ENCODE measurements at places on chromosomes 16 and 17.

GRCh38 chr16:66503030-66503429, 46.9 kb downstream of the TK2 start:
- no peak for DNase-seq

GRCh38 chr17:49549311-49549605, 26.4 kb upstream of the NXPH3 start:
- no peak for DNase-seq

DNA sequence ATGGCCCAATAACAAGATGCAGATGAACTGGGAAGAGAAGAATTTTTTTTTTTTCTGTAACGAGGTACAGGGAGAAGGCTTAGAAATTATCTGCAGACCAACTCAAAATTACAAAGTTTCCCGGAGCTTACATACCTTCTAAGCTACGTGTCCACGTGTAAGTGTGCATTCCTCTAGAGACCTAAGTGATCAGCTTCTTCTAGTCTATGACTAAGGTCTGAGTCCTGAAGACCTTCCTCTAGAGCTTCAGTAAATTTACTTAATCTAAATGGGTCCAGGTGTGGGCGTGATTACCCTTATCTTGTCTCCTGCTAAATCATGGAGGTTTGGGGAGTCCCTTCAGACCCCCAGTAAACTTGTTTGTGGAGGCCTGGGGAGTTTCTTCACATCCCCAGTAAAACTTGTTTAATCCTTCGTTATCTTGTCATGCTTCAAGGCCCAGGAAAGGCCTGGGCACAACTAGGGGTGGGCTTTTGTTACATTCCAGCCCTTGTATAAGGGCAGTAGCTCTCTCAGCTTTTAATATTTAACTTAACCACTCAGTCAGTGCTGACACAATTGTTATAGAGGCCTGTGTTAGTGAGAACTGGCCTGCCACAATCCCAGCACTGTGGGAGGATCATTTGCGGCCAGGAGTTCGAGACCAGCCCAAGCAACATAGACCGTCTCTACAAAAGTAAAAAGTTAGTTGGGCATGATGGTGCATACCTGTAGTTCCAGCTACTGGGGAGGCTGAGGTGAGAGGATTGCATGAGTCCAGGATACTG, 342.3 kb downstream of the SNX29 start:
- DNase-seq = no peak

DNA sequence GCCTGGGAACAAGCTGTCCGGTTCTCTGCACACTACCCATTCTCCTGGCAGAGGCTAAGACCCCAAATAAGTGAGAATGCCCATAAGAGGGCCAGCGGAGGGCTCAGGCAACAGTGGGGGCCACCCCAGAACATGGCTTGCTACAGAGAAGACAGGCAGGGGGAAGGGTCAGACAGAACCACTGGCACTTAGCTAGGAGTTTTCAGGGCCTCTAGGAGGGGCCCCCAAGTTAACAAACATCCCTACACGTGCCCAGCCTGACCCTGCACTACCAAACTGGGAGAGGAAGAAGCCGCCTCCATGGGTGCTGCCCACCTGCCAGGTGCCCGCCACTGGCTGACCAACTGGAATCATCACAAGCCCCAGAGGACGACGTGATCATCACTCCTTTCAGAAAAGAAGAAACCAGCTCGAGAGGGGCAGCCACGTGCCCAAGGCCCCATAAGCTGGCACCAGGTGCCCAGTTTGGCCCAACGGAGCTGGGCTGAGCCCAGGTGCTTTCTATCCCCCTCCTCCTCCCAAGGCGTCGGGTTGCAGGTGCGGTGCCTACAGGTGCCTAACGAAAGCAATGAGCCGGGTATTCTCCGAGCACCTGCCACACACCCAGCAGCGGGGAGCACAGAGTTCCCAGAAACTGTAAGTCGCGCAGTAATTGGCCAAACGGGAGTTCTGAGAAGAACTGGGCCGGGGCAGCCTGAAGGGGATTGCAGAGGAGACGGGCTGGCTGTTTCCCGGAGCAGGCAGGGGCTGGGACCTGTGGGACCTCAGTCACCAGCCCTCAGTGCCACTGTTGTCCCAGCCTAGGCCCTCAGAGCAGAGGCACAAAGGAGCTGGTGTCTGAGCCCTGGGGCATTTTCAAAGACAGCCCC, 13.2 kb downstream of the RPH3AL start:
- DNase-seq = no peak

DNA sequence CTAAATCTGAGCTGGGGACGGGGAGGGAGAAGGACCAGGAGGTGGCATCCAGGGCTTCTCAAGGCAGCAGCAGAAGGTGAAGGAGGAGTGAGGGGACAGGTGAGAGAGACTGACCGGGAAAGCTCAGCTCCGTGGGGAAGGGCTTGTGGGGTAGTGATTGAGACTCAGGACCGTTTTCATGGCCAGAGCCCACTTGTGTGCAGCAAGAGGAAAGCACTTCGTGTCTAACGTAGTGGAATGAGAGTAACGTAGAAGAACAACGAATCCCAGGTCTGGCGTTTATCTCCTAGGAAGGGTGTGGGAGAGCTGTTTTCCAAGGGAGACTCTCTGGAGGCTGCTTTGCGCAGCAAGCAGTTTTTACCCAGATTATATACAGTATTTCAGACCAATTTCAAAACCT, 1.3 kb upstream of the CDH3 start:
- no peak for DNase-seq

DNA sequence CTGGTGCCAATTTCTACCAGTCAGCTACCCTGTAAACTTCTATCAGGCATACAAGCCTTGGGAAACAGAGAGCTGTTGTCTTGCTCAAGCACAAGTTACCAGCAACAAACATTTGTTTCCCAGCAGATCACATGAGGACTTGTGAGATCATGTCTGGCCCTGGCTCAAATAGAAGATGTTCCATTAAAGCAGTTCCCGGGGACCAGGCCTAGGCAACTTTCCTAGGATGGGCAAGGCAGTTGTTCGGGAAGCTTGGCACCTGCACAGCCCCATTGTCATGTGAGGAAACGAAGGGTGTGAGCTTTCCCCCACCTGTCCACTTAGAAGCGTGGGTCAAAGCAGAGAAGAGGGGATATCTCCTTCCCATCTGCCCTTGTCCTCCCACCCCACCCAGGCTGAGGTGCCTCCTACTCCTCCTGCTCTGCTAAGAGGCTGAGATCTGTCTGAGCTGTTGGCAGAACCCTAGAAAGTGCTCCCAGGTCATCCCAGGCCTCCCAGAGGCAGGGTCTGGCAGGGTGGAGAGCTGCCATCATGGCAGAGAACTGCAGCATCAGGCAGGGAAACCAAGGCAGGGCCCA, 11.2 kb upstream of the SLC47A2 start:
- peak; percentile 92 for DNase-seq

GRCh38 chr17:16215002-16215272, 397 bp downstream of the NCOR1 start:
- peak; percentile 44 for DNase-seq

- no peak for DNase-seq
These were observed 968.1 kb upstream of the GOT2 start for GRCh38 chr16:59701963-59702930.

- no peak for DNase-seq
These were observed 78.9 kb downstream of the ENGASE start for GRCh38 chr17:79153367-79154130.

DNA sequence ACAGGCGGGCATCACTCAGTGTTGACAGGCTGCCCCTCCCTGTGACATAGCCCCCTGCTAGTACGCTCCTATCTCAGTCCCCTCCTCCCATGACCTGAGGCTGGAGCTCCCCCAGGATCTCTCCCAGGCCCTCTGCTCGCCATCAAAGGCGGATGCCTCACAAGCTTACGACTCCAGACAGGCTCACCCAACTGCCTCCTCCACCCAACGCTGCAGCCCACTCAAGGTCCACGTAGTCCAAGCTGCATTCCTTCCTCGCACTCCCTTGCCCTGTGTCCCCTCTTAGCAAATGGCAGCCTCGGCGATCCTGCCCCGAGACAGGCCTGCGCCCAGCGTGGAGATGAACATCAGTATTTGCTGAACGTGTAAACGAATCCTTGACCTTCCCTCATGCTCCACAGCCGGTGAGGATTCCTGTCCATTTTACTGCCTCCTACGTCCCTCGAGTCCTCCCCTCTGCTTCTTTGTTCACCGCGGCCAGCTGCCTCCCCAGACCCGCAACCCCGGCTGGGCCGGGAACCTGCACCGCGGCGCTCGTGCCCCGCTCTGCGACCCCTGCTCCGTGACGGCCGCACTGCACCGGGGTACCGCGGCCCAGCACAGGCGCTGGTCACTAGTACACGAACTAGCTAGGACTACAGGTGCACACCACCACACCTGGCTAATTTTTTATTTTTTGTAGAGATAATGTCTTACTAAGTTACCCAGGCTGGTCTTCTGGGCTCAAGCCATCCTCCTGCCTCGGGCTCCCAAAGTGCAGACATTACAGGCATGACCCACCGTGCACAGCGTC, 838 bp upstream of the TMEM97 start:
- DNase-seq = no peak

DNA sequence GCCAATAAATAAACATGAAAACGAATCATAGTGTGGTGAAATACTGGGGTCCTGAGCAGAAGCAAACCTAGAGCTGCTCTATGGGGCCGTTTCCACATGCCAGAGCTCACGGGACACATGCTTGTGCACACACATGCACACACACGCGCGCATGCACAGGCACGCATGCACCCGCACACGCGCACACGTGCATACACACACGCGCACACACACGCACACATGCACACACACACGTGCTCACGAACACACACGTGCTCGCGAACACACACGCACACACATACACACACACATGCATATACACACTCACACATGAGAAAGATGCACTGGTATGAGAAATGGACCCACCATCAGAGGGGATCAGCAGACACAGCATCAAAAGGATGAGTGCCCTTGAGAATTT, 52.2 kb upstream of the DNAJA2 start:
- no peak for DNase-seq

- peak; percentile 78 for DNase-seq
These were observed 199.5 kb downstream of the WWOX start for GRCh38 chr16:78298986-78299385.

- no peak for DNase-seq
These were observed 143.9 kb downstream of the CCDC182 start for GRCh38 chr17:57601143-57601735.

DNA sequence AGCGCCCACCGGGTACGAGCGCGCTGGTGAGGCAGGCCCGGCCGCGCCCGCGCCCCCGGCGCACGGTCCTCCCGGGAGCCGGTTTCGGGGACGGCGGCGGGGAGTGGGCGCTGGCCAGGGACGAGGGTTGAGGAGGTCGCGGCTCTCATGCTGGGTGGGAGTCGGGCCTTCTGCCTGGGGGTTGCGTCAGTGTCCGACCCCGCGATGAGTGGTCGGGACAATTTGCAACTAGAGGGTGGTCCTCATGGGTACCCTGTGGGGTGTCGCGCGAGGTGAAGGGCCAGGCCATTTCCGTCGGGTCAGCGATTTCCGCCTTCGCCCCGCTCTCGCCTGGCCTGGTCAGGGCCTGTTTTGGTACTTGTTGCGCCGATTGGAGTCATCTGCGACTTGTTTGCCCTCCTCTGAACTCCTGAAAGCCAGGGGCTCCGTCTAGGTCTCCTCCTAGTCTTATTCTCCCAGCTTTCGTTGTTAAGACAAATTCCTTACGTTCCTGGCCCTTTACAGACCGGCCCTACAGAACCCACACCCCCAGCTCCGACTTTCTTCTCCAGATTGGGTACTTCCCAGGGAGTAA, 14.9 kb downstream of the NAA60 start:
- DNase-seq = peak; percentile 48

GRCh38 chr17:48520631-48521079, 10.2 kb downstream of the HOXB1 start:
- DNase-seq = no peak

- no peak for DNase-seq
These were observed 4.2 kb downstream of the ITGAE start for GRCh38 chr17:3796822-3797170.

- DNase-seq = no peak
These were observed 48.0 kb upstream of the METRNL start for GRCh38 chr17:83031321-83031945.

DNA sequence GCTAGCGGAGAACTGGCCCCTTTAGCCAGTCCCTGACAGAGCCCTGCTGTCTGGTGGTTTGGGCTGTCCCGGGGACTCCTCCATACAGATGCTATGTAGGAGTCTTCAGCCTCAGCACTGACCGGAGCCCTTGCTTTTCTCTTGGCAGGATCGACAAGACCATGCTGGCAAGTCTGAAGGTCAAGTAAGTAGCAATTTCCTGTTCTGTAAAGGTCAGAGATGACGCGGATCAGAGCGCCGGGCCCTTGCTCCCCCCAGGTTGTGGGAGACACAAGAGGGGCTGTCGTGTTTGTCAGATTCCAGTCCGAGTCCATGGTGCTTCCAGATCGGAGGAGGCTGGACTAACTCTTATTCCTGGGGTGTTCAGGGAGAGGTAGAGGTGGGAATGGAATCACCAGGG, 4.1 kb downstream of the RAP1GAP2 start:
- DNase-seq = no peak

DNA sequence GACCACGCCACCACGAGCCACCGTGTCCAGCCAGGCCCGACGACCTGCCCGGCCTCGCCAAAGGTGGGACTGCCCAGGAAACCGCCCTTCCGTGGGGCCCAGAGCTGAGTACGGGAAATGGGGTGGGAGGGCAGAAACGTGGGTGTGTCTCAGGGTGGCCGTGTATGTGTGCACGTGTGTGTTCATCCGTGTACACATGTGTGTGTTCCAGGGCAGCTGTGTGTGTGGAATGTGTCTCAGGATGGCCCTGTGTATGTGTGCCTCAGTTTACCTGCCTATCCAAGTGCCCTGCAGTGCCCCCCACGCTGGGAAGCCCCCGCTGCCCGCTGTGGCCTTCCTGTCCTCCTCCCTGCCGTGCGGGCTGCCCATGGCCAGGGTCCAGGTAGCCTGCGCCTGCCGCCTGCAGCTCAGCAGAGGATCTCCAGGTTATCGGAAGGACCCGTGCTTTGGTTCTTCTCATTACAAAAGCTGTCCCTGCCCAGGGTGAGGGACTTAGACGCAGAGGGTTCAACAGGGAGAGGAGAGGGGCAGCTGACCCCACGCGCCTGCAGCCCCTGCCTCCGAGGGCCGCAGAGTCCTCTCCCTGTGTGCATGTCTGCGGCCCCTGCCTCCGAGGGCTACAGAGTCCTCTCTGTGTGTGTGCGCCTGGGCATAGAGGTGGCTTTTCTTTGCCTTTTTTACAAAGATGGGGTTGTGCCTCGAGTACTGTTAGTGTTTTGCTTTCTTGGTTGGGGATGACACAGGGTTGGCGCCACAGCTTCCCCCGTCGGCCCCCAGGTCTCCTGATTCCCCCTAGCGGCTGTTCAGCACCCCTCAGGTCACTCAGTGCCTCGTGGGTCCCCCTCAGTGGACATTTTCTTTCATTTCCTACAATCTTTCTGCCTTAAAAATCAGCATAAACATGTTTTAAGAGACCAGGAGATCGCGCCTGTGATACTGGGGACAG, 23.6 kb downstream of the ZNF469 start:
- DNase-seq = no peak

DNA sequence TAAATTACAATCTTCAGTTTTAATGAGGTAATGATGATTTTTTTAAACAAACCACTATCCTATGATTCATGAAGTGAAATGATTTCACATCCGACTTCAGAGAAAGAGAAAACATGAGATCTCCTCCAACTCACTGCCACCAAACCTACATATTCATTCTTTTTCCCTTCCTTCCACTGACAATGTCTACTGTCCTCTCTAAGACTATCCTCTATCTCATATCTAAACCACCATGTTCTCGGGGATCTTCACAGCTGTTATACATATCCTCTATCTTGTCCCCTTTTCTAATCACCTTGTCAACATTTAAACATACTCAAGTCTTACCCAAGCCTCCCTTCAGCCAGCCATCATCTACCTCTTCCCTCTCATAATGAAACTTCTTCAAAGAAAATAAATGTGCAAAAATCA, 53.5 kb downstream of the SMURF2 start:
- peak; percentile 41 for DNase-seq

Data from fibroblast of villous mesenchyme (primary cell).